ENCODE measurements at places on chromosomes 6 and 20.

- no peak for DNase-seq
Observed at GRCh38 chr6:158654498-158654897, 4.6 kb downstream of the SYTL3 start.

GRCh38 chr6:161366301-161366923 is 92.6 kb upstream of the AGPAT4 start:
- no peak for DNase-seq

GRCh38 chr6:106799031-106799894 is 169.9 kb downstream of the QRSL1 start:
- no peak for DNase-seq

DNA sequence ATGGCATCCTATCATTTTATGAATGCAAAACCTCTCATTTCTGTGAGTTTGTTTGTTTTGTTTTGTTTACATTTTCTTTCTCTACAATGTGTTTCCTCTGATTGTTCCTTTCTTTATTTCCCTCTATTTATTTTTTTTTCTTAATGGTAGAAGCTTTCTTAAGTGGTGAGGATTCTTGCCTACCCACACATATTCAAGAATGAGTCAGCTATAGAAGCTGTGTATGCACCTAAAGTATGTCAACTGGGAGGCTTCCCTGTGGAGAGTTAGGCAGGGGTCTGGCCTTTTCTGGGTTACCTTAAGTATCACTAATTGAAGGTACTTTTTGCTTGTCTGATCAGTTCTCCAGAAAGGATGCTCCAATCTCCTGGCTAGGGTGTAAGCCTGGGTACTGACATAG is 354.0 kb downstream of the ESR1 start:
- DNase-seq: no peak
